Activated T-helper 2 cell treated with anti-CD3 and anti-CD28 coated beads, Interferon-gamma antibody, Interleukin-2, Interleukin-4, amounts not matched to agents 10 μg/mL and 5 μg/mL and 100 μg/mL, durations not matched to agents 14 hours and 24 hours and 36 hours (primary cell): ENCODE measurements at places on chromosomes 3 and 15.
A peak's percentile ranks its signal among the peaks of the same experiment; 100 is the strongest.

GRCh38 chr3:148971401-148972163 lies 19.8 kb upstream of the GYG1 start:
- H3K4me3 ChIP-seq = no peak overlapping the region
- no peak overlapping the region for H3K27ac ChIP-seq
- H3K27me3 ChIP-seq = peaks cover 10% of the 10 kb centered on the region
- H3K4me1 ChIP-seq = peaks cover 6% of the 10 kb centered on the region
- no peaks in the 10 kb centered on the region for H3K36me3 ChIP-seq
- no peak for DNase-seq

DNA sequence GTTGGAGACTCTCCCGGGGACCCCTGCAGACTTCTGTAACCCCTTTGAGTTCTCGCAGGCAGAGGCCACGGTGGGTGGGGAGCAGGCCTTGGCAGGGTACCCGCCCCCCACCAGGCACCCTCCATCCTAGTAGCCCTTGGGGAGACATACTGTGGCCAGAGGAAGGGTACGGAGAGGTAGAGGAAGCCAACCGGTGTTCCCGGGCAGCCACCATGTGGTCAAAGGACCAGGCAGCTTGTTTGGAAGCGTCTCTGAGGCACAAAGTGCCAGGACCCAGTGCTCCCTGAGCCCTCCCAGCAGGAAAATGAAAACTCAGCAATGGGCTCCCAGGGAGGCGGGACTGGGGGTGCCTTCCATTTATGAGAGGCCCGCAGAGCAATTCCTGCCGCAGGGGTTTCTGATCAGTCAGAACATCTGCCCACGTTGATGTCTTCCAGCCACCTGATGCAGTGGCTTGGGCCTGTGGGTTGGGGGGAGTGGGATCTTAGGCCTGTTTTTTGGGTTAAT lies 53.0 kb upstream of the CGNL1 start:
- H3K4me1 ChIP-seq = peaks cover 4% of the 10 kb centered on the region
- H3K27ac ChIP-seq = no peak overlapping the region
- DNase-seq = no peak
- H3K36me3 ChIP-seq = no peaks in the 10 kb centered on the region
- no peaks in the 10 kb centered on the region for H3K27me3 ChIP-seq

GRCh38 chr15:47288794-47289193 lies 428.5 kb upstream of the SEMA6D start:
- no peak overlapping the region for H3K4me3 ChIP-seq
- no peaks in the 10 kb centered on the region for H3K36me3 ChIP-seq
- no peaks in the 10 kb centered on the region for H3K4me1 ChIP-seq
- DNase-seq = no peak
- no peaks in the 10 kb centered on the region for H3K27me3 ChIP-seq
- H3K27ac ChIP-seq = no peak overlapping the region

DNA sequence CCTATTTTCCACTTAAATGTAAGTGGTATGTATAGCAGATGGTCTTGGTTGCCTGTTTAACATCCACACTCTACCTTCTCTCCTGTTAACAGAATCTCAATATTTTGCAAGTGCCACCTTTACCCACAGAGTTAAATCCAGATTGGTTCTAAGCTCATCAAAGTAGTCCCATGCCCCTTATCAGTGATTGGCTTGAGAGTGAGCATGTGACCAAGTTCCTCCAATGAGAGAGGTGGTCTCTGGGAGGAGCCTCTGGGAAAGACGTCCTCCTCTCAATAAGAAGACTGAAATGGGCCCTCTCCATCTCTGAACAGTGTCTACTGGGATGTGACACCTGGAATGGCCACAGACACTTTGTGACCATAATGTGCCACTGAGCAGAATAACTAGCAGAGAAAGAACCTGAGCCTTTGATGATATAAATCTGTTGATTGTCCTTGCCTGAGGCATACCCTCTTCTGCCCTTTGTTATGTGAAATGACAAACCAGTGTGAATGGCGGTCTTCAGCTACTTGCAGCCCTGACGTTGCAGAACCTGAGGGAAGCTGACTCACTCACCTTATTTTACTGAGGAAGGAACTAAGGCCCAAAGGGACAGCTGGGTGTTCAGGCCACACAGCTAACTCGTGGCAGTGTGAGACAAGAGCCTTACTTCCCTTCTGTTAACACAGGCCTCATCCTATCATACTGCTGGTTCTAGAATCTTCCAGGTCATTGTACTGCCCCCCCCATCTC lies 42.4 kb upstream of the LARS2 start:
- no peak overlapping the region for H3K4me3 ChIP-seq
- H3K27me3 ChIP-seq = peaks cover 10% of the 10 kb centered on the region
- H3K36me3 ChIP-seq = no peaks in the 10 kb centered on the region
- no peak for DNase-seq
- no peaks in the 10 kb centered on the region for H3K4me1 ChIP-seq

DNA sequence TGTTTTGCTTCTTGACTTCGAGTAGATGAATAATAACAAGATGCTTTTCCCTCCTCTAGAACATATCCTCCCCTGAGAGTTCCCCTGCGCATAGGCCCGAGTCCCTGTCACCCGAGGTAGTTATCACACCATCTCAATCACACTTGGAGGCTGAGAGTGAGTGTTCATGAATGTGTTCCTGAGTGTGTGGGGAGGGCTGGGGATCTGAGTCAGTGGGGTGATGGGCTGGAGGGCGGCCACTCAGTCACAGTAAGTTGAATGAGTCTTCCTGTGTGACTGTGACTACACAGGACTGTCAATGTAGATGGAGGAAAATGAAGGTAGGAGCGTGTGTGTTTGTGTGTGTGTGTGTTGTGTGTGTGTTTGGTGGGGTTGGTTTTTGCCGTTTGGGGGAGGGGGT lies 71.0 kb downstream of the SETD5 start:
- peak overlapping the region; percentile 56 for H3K27ac ChIP-seq
- peaks cover 84% of the 10 kb centered on the region for H3K36me3 ChIP-seq
- peaks cover 31% of the 10 kb centered on the region for H3K4me1 ChIP-seq
- no peak overlapping the region for H3K4me3 ChIP-seq
- no peaks in the 10 kb centered on the region for H3K27me3 ChIP-seq

DNA sequence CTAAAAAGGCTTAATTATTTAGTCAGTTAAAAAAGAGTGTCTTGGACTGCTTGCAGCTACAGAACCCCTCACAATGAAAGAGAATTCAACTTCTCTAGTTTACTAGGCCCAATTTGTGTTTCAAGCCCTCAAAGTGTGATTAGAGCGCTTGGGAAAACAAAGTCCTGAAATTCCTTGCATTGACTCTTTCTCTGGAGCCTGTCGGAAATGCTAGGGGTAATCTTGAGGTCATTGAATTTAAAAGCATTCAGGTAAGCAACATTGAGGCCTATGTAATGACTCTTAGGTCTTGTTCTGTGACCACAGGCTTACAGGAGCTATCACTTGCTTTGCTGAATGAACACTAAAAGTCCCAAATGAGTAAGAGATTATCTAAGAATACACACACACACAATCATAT lies 186.0 kb downstream of the NLGN1 start:
- peaks cover 26% of the 10 kb centered on the region for H3K27me3 ChIP-seq
- no peak for DNase-seq
- H3K36me3 ChIP-seq = no peaks in the 10 kb centered on the region

DNA sequence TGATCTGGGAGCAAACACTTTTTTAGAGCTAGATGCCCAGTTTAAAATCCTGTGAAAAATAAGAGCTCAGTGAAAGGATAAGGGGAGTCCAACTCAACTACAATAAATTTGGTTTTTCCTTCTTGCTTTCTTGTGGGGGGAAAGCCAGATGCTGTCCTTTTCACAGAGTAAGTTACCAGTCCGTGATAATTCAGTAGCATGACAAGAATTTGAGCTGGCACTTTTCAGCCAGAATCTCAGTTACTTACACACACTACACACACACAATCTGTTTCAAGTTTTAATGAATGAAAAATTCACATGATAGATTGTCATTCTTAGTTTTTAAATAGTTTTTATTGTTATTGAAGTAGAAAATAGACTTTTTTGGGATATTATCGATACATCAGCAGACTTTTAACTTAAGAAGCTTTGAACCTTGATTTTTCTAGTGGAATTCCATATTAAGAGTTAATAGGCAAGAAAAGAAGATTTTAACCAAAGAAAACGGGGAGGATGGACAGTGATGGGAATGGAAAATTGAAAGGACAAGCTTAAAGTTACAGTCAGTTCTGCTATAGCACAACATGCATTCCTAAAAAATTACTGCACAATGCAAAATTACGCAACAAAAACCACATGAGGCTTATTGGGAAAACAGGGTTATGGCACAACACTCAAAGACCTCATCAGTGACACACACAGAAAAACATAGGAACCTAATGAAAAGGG lies 47.0 kb downstream of the PSMD6 start:
- H3K27me3 ChIP-seq = no peaks in the 10 kb centered on the region
- no peak for DNase-seq

DNA sequence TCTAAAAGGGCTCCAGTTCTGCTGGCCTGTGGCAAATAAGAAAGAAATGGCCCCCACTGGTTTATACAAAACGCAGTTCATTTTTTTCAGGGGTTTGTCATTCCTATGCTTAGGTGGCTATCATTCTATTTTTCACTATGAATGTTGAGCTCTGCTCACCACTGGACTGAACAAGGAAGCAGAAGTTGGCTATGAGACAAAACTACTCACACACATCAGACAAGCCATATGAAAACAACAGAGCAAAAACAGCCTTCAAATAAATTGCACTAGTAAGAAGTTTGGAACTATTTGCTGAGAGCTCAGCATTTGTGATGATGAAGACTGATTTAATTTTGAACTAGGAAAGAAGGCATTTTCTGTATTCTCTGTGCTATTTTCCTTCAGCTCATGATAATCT lies 328.5 kb downstream of the MECOM start:
- H3K4me3 ChIP-seq = no peak overlapping the region
- no peaks in the 10 kb centered on the region for H3K4me1 ChIP-seq
- no peaks in the 10 kb centered on the region for H3K36me3 ChIP-seq

GRCh38 chr15:45128971-45129639 lies 574 bp downstream of the DUOXA1 start:
- no peaks in the 10 kb centered on the region for H3K36me3 ChIP-seq
- H3K27ac ChIP-seq = no peak overlapping the region
- H3K4me1 ChIP-seq = no peaks in the 10 kb centered on the region
- DNase-seq = no peak

DNA sequence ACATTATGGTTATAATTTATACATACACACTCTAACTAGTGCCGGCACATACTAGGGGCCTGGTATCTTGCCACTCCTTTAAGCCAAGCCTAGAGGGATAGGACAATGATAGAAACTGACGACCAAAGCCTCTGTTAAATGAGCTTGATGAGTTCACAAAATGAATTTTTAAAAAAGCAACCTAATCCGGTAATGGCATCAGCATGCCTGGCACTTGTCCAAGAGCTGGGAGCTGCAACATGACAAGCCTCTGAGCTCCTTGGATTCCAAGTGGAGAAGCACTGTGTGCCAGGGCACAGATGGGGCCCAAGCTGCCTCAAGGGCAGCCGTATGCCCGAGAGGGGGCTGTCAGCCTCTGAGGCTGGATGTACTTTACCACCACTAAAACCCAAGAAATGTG lies 9.7 kb downstream of the ETV5 start:
- no peak overlapping the region for H3K27ac ChIP-seq
- no peaks in the 10 kb centered on the region for H3K4me1 ChIP-seq
- peaks cover 87% of the 10 kb centered on the region for H3K27me3 ChIP-seq
- H3K36me3 ChIP-seq = no peaks in the 10 kb centered on the region

- H3K4me1 ChIP-seq = peaks cover 29% of the 10 kb centered on the region
- H3K27me3 ChIP-seq = no peaks in the 10 kb centered on the region
- peaks cover 8% of the 10 kb centered on the region for H3K36me3 ChIP-seq
- no peak for DNase-seq
- no peak overlapping the region for H3K4me3 ChIP-seq
Measured at GRCh38 chr3:160022068-160022467, 33.4 kb downstream of the IL12A start.

DNA sequence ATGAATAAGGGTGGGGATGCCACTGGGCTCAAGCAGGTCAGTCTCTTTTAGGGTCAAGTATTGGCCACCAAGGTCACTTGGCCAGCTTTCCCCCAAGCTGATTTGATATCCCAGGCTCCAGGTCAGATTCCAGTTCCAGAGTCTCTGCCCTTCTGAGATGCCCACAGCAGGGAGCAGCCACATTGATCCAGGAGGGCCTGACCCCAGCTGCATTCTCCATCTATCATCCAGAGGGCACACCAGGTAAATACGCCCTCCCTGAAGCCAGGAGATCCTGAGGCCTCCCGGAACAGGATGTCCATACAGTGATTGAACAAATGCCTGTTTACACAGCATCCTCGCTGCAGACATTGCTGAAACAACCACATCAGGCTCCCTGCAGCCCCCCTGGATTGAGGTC lies 264.6 kb upstream of the TLE3 start:
- no peak overlapping the region for H3K27ac ChIP-seq
- DNase-seq = no peak

- peaks cover 35% of the 10 kb centered on the region for H3K4me1 ChIP-seq
- peaks cover 65% of the 10 kb centered on the region for H3K36me3 ChIP-seq
- no peak overlapping the region for H3K4me3 ChIP-seq
- no peak overlapping the region for H3K27ac ChIP-seq
- H3K27me3 ChIP-seq = no peaks in the 10 kb centered on the region
Measured at GRCh38 chr3:15683253-15683652, 81.7 kb downstream of the BTD start.

DNA sequence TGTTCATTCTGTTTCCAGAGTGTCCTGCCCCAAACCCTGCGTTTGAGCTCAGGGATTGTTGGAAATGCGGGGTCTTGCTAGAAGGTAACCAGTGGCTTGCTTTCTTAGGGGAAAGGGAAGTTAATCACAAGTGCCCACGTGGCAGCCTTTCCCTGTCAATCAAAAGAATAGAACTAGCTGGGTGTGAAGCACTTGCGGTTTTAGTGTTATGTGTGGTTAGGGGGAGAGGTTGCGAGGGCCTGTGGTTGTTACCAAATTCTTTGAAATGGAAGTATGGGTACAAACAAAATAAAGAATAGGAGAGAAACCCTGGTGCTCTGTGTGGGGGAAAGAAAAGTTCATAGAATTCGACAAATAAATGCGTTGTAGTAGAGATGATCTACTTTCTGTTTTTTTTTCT lies 67.6 kb downstream of the FNDC3B start:
- DNase-seq = peak; percentile 71
- H3K27me3 ChIP-seq = no peaks in the 10 kb centered on the region
- H3K27ac ChIP-seq = peak overlapping the region; percentile 90
- peak overlapping the region; percentile 75 for H3K4me3 ChIP-seq

GRCh38 chr3:183370391-183370790 lies 58.0 kb downstream of the MCF2L2 start:
- peak overlapping the region; percentile 38 for H3K27ac ChIP-seq
- peaks cover 27% of the 10 kb centered on the region for H3K4me1 ChIP-seq
- H3K4me3 ChIP-seq = no peak overlapping the region
- peaks cover 11% of the 10 kb centered on the region for H3K36me3 ChIP-seq
- no peak for DNase-seq
